ENCODE measurements at places on chromosomes 6 and 20. TPM values are rescaled to one million over a fixed set of nuclear protein-coding genes. Genes with fewer than 3 reads are reported as not detected.

DNA sequence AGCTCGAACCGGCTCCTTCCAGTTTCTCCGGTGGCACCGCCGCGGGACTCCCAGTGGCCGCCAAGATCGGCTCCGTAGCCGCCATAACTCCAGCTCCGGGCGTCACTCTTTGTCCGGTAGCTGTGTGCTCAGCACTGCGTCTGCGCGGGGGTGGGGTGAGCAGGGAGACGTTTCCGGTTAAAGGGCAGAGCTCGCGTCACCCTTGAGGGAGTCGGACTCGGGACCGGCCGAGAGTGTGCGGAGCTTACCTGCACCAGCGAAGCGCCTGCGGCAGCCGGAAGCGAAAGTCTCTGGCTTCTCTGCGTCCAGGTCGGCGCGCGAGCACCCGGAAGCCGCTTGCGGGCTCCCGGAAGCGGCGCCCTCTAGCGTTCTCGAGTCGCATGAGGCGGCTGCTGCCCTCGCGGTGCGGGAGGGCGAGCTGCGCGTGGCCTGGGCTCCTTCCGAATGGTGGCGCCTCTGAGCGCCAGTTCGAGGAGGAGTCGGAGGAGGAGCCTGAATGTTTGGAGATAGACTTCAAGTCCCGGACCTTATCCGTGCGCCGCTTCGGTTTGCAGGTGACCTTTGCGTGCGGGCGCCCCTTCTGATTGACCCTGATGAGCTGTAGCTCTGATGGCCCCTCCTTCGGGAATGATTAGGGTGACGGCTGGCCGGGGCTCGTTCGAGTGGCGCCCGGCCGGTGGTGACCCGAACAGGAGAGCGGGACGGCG is at the start of gene SCAND1:
Gene SCAND1, minus strand, starts transcription at position 303 of the 707 bp plus-strand sequence. Its CDS starts 218 bp downstream, at position 85.
- peak; percentile 94 for DNase-seq

DNA sequence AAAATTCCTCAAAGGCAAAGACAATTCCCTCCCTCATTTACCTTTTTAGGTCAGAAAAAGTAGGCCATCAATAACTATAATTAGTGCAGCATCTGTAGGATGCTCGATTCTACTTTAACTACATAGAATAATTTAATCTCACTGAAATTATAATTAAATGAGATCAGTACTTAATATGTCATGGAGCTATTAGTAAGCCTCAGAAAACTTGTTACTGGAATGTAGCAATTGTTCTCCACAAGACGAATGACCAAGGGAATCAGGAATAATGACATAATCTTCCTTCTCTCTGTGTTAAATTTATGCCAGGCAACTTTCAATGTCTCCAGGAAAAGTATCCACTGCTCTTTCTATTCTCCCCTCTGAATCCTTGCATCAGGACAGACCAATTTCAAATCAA is 34.1 kb downstream of the SESN1 start:
- no peak for DNase-seq

GRCh38 chr6:156916130-156916801 is 139.1 kb downstream of the ARID1B start:
- DNase-seq, result no peak

DEFB124 gene
- polyA plus RNA-seq, result not detected

MROH8 gene
- polyA plus RNA-seq, result 7.9 TPM

Data from right renal cortex interstitium (tissue), 3 donors.